NCI-H524 (cell line): ENCODE measurements at places on chromosomes 6 and 20.

GRCh38 chr6:14274016-14274415 is 156.4 kb downstream of the CD83 start:
- DNase-seq = no peak

- DNase-seq = no peak
These were observed 41.2 kb downstream of the PDSS2 start for GRCh38 chr6:107418118-107418517.

DNA sequence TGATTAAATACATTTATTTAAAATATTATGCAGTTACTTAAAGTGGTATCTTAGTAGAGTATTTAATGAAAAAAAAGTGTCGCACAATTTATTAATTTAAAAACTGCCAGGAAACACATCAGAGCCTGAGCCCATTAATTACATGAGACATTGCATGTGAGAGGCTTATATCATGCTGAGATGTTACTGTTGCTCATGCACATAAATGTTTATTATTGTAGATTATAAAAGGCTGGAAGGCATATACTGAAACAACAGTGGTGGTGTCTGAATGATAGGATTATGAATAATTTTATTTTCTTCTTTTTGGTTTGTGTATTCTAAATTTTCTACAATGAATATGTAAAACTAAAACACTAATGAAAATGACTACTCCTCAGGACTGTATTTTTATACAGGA is 45.7 kb upstream of the TXNDC5 start:
- no peak for DNase-seq

- DNase-seq = no peak
These were observed 83.4 kb downstream of the BMP6 start for GRCh38 chr6:7809346-7809745.

DNA sequence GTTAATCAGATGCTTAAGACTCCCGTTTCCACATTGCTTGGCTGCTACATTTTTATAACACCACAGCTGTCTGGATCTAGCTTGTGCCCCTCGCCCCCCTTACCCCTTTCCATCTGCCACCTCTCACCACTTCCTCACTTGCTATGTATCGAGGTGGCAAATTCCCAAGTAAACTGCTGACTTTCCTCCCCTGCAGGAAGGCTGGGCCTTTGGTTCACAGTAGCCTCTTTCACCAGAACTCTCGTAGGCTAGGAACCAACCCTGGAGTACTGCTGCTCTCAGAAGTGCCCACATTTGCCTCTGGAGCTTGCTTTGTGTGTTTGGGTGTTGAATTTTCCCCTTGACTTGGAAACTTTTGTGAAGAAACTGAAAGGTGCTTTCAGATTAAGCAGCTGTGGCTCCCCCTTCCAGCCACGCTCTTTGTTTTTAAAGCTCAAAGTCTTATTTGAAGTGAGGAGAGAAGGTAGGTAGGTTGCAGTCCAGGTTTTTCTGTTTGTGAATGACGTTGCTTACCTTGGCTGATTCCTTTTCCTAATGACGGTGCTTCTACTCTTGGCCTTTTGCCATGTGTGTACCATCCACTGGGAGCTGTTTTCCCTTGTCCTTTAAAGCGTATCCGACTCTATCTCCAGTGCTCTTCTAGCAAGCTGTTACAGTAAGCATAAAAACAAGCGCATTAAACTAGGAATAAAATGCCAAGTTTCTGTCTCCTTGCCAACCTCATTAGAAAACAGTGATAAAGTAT is 90.4 kb downstream of the CARMIL1 start:
- peak; percentile 96 for DNase-seq

DNA sequence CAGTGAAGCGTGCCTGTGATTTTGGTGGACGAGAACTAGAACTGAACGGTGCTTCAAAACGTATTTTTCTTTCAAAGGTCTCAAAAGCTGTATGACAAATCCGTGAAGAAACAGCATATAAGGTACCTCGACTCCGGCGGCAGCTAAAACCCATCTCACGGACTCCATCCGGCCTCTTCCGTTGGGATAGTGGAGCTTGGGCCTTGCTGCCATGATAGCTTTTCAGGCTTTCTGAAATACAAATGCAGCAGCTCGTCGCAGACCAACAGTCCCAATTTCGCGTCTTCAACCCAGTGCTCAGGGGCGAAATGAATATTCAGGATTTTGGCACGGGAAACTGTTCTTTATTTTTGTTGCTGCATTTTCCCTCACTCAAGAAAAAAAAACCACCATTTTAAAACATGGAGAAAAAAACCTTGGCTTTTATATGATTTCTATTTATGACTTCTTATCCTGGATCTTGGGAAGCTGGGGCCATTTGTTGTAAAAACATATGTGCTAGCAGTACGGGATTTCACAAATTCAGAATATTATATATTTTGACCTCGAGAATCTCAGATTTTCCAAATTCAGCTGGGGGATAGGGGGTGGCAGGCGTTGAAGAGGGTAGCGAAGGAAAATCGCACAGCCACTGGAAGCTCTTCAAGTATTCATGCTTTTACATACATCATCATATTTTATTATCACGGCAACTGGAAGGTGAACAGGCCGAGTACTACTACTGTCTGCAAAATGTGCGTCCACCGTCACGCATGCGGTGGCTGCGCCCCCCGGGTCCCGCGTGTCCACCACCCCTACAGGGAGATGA is 849 bp downstream of the GSTA4 start:
- DNase-seq = peak; percentile 14

- DNase-seq = peak; percentile 33
These were observed 69.0 kb downstream of the BTBD9 start for GRCh38 chr6:38570750-38571149.

- DNase-seq = no peak
These were observed 82.6 kb downstream of the THBS2 start for GRCh38 chr6:169171016-169171415.

DNA sequence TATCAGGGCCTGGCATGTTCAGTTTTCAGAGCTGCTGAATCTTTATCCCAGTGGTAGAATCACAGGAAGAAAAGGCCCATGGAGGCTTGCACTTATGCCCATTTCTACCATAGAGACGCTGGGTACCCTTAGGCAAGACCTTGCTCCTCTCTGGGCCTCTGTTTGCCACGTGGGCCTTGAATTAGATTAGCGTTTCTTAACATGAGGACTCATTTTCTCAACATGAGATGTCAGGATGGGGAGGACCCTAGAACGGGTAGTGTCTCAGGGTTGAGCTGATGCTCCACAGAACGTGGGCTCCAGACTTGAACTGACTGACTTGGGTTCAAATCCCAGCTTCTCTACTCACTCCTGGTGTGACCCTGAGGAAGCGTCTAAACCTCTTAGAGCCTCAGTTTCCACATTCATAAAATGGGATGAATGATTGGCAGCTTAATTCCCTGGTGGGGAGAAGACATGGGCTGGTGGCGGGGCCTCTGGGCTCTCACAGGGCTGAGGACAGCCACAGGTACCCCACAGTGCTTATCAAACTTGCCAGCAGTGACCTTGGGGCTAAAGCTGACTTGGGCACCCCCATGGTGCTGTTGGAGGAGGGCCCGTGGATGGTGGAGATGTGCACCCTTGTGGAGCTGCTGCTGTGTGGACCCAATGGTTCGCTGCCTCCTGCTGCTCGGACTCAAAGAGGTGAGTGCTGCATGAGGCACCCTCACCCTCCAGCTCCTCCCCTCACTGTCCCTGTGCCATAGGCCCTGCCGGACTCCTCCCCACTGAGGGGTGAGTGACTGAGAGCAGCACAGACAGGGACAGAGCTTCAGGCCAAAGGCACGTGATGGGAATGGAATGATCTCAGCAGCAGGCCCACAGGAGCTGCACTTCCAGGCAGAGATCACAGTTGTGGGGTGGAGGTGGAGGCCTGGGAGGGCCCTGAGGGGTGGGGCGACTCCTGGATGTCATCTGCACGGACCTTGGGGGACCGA is 28.2 kb downstream of the SUN5 start:
- no peak for DNase-seq

DNA sequence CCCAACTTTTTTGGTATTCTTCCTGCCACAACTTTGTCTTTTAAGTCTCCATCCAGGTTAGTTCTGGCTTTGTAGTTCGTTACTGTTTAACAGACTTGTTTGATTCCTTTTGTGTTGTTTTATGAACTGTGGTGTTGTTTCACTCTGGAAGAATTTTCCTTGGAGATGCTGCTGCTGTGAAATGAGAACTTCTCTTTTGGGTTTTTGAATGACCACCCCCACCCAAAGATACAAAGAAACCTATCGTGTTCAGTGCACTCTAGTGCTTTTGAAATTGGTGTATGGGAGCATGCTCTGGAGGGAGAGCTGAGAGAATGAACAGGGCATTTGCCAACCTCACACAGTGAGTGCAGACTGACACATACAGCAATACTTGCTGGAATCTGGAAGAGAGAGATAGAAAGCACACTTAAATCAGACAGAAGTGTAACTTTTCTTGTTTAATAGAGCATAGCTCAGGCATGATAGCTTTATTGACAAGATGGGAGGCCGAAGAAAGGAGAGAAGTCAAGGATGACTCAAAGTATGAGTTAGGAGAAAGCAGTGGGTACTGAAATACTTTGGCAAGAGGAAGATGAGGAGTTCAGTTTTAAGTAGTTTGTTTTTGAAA is 293.1 kb downstream of the SOX4 start:
- no peak for DNase-seq

GRCh38 chr20:33014336-33015113 is 7.0 kb downstream of the BPIFB2 start:
- no peak for DNase-seq

GRCh38 chr20:6120491-6120988 is 2.3 kb downstream of the FERMT1 start:
- DNase-seq = peak; percentile 16

DNA sequence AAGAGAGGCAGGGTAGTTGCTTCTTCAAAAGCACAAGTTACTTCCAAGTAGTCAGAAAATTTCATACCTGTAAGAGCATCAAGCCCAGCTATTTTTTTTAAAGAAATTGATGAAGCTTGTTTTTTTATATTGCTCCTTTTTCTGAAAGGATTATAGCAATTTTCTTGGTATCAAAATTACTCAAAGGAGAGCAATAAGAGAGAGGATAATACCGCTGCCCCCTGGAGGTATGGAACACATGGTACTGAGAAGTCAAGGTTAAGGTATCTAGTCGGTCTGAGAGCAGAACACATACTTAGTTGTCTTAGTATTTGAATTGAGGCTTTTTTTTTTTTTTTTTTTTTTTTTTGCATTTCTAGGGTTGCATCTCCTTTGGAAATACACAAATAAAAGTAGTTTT is 59.4 kb downstream of the ADGRF5 start:
- no peak for DNase-seq

GRCh38 chr6:54467384-54467783 is 159.1 kb downstream of the TINAG start:
- no peak for DNase-seq
